ENCODE measurements at places on chromosomes 2 and 18.
A peak's percentile ranks its signal among the peaks of the same experiment; 100 is the strongest.

GRCh38 chr2:180328795-180329422 is 321.8 kb upstream of the CWC22 start:
- no peak for DNase-seq

DNA sequence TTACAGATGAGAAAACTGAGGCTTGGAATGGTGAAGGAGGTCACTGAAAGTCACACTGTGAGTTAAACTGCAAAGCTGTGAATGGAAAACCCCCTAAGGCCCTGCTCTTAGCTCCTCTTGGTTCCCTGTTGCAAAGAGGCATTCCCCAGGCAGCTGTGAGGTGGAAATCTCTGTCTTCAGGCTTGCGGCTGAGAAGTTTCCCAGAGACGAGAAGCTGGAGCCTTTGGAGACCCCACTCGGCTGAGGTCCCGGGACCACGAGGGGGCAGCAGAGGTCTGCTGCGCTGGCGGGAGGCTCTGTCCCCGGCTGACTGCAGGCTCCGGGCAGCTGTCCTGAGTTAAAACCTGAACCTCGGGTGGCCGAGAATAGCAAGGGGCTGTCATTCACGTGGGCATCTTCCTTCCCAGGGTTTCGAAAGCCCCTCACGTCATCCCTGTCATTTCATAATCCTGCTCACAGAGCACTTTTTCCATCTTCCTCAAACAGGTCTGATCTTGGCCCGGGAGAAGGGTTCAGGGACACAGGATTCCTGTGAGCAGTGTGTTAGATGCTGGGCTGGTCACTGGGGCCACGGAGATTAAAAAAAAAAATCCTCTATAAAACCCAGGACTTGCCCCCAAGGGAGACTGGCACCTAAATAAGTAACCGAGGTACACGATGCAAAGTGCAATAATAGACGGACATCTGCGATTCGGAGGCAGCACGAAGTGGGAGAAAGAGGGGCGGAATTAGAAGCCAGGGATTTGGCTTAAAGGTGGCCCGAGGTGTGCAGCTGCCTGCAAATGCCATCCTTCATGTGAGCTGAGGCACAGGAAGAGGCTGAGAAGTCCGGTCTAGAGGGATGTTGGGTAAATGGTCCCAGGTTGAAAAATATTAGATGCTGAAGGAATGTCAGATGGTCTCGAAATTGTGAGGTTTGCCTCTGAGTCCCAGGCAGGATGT is 24.6 kb upstream of the ATOH8 start:
- peak; percentile 93 for DNase-seq

DNA sequence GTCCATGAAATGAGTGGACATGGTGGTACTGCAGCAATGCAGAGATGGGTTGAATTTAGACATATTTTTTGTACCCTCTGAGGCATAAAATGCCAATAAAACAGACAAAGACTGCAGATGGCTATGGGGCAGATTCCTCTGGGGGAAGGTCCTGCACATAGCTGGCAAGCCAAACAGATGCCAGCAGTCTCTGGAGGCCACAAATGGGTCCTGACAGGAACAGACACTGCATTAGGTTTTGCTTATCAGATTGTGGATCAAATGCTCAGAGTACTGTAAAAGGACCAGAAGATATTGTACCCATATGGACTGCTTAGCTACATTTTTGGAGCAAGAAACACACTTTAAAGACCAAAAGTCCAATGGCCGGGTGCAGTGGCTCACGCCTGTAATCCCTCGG is 40.9 kb upstream of the ORC2 start:
- DNase-seq, result no peak

- DNase-seq, result no peak
Observed at GRCh38 chr18:57789090-57789489, 14.0 kb downstream of the ATP8B1 start.

GRCh38 chr2:233853353-233853752 is 982 bp downstream of the HJURP start:
- DNase-seq, result no peak

DNA sequence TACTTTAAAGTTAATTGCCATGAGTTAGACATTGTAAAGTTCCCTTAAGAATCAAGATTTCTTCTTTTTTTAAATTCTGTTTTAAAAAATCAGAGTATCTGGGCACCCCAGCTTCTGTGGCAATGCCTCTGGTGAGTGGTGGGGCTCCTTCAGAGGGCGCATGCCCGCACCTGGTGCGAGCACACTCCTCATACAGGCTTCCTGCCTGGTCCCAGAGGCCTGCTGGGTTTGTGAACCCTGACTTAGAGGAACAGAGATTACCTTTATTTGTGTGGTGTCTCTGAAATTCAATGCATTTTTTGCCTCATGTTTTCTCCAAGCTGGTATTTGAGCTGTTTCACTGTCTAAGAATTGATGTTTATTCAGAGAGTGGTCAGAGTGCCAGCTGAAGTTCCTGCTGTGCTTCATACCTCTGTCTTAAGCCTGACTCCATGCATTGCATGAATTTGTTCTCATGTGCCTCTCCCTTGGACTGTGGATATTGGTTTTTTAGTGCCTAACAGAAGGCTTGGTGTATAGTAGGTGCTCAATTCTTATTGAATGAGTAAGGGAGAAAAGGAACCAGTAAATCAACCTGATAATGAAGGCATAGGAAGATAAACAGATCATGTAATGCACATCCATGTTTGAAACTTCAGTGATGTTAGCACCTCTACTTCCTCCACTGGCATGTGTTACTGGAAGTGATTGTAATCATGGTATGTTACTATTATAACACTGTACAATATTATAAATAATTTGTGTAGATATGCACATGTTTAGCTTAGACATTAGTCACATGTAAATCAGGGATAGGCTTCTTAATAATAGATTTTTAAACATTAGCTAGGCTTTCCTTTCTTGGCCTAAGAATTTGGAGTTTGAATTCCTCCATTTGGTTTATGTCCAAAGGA is 29.0 kb downstream of the PHLPP1 start:
- no peak for DNase-seq

GRCh38 chr18:9094307-9095226 is 7.9 kb upstream of the NDUFV2 start:
- DNase-seq, result no peak

DNA sequence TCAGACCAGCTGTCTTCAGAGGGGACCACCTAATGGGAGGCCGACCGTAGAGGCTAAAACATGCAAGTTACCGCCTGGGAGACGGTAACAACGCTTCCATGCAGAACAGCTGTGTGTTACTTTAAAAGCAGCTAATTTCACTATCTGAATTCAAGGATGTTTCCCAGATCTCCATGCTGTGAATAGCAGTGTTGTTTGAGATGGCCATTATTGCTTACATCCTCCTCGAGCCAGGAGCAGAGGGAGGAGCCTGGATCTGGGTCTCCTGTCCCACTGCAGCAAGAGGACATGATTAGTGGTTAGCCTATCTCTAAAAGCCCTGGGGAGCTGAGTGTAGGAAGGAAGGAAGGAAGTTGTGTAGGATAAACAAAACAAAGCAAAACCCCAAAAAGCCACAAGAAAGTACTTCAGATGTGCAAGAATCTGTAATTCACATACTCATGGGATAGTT is 50.9 kb downstream of the ACTR2 start:
- DNase-seq, result peak; percentile 20

DNA sequence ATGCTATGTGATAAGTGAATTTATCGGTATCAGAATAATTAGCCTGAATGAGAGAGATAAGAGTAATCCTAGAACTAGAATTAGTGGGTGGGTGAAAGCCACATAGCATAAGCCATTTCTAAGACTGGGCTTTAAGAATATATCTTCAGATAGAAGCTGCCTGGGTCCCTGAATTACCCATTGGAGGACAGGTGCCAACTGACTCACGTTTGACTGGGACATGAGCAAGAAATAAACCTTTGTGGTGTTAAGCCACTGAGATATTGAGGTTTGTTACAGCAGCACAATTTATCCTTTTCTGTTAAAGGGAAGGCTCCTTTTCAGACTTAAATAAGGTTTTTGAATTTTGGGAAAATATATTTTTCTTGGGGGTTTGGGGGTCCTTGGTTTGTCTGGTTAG is 95.9 kb downstream of the POLE4 start:
- DNase-seq, result no peak

- no peak for DNase-seq
Observed at GRCh38 chr2:233460726-233461441, 105.7 kb downstream of the USP40 start.

DNA sequence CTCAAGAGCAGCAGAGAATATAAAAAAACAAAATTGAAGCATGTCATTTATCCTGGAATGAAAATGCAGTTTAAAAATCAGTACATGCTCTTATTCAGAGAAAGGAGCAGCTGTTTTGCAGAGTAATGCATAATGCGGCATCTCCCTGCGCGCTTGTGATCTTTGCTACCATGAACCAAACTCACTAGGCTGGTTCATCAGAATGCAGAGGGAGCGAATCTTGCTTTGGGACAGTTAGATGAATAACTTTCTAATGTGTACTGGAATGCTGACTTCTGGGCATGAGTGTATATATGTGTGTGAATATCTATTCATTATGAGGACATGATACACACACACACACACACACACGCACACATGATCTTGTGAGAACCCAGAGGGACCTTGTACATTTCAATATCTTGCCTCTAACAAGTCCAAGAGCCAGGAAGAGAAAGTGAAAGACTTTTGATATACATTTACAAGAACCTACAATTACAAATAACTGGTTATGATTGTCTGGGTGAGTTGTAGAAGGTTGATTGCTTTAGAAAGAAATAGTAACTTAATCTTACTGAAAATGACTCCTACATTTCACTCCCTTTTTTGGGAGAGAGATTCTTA is 54.1 kb upstream of the THOC1 start:
- no peak for DNase-seq

DNA sequence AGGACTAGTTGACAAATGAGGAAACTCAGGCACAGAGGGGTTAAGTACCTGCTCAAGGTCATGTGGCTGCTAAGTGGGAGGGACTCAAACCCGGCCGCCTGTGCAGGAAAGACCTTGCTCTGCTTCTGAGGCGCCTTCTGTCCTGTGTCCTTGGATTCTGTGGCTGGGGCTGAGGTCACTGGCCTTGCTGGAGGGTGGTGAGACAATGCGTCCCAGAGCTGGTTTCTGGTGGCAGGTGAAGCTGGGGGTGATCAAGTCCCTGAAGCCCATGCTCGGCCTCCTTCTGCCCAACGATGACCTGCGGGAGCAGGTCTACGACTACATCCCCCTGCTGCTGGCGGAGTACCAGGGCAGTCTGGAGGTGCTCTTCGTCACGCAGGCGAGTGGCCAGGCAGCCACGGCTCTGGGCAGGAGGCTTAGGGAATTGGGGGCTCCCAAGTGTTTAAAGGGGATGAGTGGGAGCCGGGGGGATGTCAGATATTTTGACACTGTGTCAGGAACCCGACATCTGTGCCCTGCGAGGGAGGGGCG is 16.1 kb downstream of the MROH2A start:
- no peak for DNase-seq

DNA sequence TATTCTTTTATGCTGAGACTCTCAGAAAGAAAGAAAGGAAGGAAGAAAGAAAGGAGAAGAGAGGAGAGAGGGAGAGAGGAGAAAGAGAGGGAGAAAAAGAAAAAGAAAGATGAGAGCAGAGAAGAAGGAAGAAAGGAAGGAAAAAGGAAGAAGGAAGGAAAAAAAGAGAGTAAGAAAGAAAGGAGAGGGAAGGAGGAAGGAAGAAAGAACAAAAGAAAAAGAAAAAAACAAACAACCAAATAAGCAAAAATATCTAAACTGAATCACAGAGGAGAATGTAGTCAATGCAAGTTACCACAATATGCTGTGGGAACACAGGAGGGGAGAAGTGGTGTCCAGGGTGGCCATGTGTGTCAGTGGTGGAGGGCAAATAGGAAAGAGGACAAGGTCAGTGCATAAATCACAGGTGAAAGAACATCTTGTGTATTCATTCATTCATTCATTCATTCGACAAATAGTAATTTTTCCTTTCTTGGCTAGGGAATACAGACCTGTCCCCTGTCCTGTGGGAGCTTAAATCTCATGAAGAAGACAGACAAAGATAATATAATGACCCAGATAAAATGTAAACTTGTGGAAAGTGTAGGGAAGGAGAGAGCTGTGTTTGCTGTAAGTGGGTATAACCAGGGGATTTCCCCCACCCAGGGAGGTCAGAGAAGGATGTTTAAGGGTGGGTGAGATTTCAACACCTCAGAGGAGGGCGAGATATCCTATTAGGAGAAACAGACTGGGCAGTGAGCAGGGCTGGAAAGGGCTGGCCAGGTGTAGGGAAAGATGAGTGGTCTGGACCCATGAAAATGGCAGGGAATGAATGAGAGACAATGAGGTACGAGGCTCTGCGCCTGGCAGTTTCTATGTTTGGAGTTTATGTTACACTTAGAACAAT is 50.7 kb downstream of the IL1R2 start:
- no peak for DNase-seq
